Occipital lobe (tissue), 3 donors: ENCODE measurements at places on chromosomes 7 and 10. TPM values are rescaled to one million over a fixed set of nuclear protein-coding genes. Genes with fewer than 3 reads are reported as not detected.

The LIPJ gene
- total RNA-seq = 3.4 TPM

The GNGT1 gene
- total RNA-seq = not detected

The GJC3 gene
- total RNA-seq = 0.47 TPM

The ST8SIA6 gene
- total RNA-seq = 16.2 TPM

The KNDC1 gene
- total RNA-seq = 5.9 TPM

The ATG9B gene
- total RNA-seq = 1.9 TPM
